Naive thymus-derived CD8-positive, alpha-beta T cell (primary cell): ENCODE measurements at places on chromosomes 3 and 15.

DNA sequence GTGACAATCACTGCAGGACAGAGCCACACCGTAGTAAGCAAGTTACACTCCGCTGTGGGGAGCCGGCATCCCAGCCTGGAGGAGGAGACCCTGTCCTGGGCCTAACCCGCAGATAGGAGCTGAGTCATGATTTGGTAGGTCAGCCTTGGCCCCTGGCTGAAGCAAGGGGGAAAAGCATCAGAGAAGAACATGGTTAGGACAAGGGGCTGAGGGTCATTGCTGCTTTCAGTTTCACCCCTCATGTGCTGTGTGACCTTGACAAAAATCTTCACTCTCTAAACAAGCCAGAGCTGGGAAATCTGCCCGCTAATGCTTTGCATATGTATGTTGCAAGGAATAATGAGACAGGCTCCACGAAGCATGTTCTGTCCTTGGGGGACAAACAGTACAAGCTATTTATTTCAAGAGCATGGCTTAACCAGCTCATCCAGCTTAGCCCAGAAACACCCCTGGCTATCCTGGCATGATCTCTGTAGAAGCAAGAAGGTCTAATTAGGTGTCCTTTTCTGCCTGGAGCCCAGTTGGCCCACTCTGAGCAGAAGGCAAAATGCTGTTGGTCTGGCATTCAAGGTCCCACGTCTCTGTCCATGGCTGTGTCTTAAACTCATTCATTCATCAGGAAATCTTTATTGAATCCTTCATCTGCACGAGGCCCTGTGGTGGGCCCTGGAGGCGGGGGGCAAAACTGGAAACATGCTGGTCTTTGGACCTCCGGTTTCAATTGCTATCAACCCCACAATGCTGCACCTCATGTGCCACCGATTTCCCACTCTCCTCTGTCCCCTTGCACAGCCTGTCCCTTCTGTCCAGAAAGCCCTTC is 221.3 kb upstream of the LYSMD4 start:
- no peak for DNase-seq

DNA sequence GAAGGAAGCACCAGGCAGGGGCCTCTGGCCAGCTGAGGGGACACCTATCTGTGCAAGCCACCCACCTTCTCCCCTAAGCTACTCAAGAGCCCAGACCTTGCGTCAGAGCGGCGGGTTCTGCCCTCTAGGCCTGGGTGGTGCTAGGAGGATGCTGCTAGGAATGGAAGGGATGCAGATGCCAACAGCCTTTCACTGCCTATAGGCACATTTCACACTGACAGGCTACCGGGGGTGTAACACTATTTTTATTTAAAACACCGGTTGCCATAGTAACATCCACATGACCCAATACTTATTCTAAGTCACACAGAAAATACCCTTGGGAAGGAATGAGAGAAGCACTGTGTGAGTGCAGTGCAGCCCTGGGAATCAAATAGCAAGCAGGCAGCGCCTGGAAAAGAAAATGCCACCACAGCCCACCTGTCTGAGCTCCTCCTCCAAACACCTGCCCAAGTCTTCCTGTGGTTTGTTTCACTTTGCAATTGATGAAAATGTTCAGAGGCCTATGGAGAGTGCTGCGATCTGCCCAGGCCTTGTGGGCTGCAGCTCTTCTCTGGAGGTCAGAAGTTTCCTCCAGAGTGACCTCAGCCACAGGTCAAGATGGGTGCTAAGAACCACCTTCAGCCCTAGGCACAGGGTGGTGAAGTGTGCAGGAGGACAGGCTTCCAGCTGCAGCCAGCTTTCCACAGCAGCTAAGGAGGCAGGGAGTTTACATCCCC is 113.5 kb upstream of the TOPAZ1 start:
- no peak for DNase-seq

DNA sequence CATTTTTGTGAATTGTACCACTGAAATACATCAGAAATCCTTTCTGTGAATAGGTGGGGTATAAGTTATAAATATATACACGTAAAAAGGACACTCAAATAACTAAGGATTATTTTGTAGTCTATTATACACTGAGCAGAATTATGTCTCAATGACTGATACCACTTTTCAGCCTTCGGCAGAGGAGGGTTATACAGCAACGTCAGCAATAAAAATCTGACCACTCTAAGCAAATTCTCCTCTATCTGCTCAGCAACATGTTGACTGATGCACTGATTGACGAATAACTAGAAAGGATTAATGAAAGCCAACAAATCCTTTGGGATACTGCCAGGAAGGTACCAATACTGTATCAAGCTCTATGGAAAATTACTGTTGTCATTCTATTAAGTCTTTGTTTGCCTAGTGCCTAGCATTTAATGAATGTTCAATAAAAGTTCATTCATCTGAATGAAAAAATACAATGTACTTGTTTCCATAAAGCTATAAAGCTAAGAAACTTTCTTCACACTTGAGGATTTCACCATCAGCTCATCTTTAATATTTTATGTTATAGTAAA is 5.2 kb downstream of the ARPP19 start:
- no peak for DNase-seq

- DNase-seq, result no peak
These were observed 67.7 kb downstream of the MGLL start for GRCh38 chr3:127754411-127755304.

- DNase-seq, result no peak
These were observed 52.6 kb upstream of the DUT start for GRCh38 chr15:48278666-48279065.

GRCh38 chr15:65020419-65020818 is 9.0 kb downstream of the MTFMT start:
- no peak for DNase-seq

DNA sequence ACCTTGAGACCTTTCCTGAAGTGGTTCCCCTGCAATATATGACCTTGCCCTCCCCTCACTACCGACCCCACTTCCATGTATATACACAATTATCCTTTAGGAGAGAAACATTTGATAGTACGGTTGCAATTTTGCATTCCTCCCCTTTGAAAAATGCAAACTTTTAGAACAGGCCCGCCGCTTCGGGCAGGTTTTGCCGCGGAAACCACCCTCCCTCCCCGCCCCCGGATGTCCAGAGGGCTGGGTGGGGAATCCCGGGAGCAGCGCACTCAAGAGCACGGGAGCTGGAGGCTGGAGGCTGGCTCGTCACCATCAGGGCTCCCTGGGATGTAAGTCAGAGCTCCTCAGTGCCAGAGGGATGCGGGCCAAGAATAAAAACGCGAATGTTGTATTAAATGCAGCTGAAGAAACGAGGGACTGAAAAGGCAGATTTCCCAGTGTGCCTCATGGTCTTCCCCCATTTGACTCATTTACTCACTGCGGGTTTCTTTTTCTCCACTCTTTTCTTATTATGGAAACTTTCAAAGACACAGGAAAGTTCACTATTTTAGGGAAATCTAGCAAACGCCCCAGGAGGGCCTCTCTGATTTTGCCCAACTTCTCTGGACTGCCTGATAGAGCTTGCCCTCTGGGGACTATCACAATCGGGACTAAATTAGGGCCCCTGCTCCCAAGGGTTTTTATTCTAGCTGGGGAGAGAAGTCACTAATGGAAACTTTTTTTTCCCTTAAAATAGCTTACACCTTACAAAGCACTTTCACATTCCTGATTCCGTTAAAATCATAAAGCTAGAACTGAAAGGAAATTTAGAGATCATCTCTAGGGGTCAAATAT is 2.9 kb upstream of the USP3 start:
- DNase-seq, result peak; percentile 33

GRCh38 chr15:61118885-61119284 is 110.2 kb downstream of the RORA start:
- no peak for DNase-seq

- DNase-seq, result no peak
These were observed 139.4 kb upstream of the SLC7A14 start for GRCh38 chr3:170725285-170725731.

- DNase-seq, result no peak
These were observed 327.9 kb upstream of the EPHA3 start for GRCh38 chr3:88779482-88779881.

DNA sequence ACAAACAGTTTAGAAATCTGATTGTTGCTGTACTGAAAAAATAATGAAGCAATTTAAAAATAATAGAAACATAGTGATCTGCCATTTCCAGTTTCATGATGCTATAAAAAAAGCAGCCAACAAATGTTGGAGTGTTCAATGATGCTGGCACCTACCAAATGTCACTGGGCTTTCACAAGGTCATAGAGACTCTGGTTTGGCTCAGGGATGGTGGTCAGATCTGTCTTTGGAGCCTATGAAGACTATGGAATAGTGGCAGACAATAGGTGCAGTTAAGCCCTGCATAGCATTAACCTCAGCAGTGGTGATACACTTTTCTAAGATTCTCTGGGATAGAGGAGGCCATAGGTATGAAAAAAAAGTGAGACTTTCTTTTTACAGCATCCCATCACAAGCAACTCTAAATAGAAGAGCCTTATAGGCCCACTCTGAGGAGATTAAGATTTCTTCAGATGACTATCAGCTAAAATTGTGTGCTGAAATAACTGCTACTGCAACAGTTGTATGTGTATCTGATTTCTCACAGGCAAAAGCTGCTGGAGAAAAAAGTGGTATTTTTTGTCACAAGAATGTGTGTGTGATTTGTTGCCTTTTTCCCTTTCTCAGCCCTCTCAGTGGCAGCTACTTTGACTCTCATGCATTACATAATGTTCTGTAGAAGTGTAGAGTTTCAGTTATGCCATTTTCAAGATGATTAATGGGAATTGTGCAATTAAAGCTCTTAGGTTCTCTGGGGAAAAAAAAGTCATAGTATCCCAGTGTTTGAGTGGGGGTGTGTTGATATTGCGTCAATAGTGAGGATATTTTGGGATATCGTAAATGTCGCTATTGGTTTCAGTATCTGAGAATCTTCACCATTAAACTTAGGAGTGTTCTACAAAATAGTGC is 137.4 kb downstream of the MBNL1 start:
- no peak for DNase-seq

DNA sequence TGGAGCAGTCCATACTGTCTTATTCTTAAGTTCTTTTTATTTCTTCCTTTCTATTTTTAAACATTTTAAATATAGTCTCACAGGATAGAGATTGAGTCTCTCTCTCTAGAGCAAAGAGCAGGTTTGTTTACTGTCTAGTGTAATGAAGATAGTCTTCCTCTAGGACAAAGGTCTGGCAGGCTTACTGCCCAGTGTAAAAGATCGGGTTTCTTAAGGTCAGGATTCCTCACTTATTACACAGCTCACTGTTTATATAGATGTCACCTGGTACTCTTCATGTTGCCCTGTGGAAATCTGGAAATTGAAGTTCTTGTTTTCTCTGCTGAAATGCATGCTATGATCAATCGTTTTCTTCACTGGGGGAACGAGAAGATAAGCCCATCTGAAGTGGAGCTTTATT is 76.0 kb downstream of the ZBBX start:
- no peak for DNase-seq

DNA sequence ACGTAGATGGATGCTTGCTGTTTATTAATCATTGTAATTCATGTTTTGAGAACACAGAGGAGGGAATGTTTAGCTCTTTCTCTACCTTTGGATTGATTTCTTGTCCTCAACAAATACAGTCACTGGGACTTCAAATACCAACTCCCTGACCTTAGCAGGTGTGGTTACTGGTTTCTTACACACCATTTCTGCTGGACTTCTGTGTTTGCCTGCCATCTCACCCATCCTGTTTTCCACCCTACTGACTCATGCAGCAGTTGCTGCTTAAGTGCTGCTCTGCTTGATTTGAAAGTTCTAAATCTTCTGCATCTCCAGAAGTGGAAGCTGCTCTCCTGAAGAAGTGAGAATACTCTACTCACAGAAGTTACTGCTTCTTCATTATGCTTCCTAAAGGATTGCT is 170.3 kb downstream of the ZPLD1 start:
- DNase-seq, result no peak
